ENCODE measurements at places on chromosomes 6 and 20. TPM values are rescaled to one million over a fixed set of nuclear protein-coding genes. Genes with fewer than 3 reads are reported as not detected.

DNA sequence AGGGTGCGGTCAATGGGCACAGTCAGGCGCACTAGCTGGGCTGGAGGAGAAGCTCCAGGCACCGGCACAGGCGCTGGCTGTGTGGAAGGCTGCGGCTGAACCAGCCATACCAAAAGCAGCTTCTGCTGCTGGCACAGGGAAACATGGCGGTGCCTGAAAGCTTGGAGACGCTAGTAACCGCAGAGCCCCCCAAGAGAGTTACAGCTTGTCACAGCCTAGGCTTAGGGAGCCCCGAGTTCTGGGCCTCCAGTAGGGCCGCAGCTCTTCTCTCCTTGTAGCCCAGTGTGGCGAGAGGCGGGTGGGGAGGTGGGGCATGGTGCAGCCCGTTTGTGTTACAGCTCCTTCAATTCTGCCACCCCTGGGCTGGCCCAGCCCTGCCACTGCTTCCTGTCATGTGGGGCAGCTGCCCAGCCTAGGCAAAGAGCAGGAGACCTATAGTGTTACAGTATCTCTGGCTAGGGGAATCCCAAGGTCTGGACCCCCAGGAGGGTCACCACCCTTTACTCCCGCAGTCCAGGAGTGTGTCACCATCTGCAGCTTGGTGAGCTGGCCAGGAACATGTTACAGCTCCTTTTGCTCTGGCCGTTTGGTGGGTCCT lies 58.6 kb upstream of the MANEA start:
- H3K27ac ChIP-seq: no peak overlapping the region
- DNase-seq: no peak
- no peaks in the 10 kb centered on the region for H3K27me3 ChIP-seq
- no peak overlapping the region for H3K4me3 ChIP-seq

The CRYBG1 gene
- total RNA-seq: 37.4 TPM

DNA sequence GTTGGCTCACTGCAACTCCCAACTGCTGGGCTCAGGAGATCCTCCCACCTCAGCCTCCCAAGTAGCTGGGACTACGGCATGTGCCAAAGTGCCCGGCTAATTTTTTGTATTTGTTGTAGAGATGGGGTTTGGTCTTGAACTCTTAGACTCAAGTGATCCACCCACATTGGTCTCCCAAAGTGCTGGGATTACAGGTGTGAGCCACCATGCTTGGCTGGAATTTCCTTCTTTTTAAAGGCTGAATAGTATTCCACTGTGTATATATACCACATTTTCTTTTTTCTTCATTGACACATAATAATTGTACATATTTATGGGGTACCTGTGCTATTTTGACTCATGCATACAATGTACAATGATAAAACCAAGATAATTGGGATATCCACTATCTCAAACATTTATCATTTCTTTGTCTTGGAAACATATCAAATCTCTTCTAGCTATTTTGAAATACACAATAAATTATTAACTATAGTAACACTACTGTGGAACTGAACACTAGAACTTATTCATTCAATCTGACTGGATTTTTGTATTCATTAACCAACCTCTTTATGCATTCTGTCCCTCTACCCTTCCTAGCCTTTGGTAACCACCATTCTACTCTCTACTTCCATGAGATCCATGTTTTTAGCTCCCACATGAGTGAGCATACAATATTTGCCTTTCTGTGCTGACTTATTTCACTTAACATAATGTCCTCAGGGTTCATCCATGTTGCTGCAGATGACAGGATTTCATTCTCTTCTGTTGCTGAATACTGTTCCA lies 7.8 kb downstream of the MDC1 start:
- no peaks in the 10 kb centered on the region for H3K27me3 ChIP-seq
- no peak overlapping the region for H3K4me3 ChIP-seq
- H3K4me1 ChIP-seq: peaks cover 33% of the 10 kb centered on the region
- no peak overlapping the region for H3K27ac ChIP-seq
- no peak for DNase-seq
- peaks cover 28% of the 10 kb centered on the region for H3K36me3 ChIP-seq

GRCh38 chr6:36160147-36160760 lies 29.9 kb downstream of the MAPK13 start:
- no peak for DNase-seq
- H3K27ac ChIP-seq: no peak overlapping the region
- H3K27me3 ChIP-seq: no peaks in the 10 kb centered on the region
- no peaks in the 10 kb centered on the region for H3K4me1 ChIP-seq
- peaks cover 6% of the 10 kb centered on the region for H3K36me3 ChIP-seq

DNA sequence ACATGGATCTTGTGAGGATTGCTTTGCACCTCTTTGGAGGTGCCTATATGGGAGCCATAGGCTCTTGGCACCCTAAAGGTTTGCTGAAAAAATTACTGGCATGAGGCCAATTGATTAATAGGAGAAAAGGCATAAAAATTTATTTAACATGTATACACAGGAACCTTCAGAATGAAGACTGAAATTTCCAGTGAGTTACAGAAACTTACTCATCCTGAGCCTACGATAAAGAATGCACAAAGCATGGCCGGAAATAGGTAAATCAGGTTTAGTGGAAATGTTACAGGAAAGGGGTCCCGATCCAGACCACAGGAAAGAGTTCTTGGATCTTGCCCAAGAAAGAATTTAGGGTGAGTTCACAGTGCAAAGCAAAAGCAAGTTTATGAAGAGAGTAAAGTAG lies 625.3 kb downstream of the MMUT start:
- no peak overlapping the region for H3K4me3 ChIP-seq
- H3K4me1 ChIP-seq: no peaks in the 10 kb centered on the region
- H3K36me3 ChIP-seq: no peaks in the 10 kb centered on the region

DNA sequence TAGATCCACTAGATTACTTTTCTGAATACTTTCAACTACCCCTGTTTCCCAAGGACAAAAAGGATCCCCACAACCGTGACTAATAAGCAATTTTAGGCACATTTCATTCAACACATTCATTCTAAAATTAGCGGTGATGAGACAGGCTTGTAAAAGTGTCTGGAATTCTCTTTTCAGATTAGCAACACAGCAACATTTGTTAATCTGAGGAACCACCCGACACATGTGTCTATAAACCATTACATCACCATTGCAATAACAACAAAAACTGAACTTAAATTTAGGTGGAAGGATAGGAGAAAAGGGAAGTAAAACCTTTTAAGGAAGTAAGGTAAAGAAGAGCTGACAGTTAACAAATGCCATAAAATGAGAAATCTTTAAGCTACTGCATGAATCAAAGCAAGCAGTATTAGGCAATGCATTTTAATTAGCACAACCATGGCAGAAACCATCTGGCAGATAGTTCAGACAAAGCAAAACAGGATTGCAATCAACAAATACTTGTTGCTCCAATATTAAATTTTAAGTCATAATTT lies 49.1 kb downstream of the MAP3K7 start:
- no peaks in the 10 kb centered on the region for H3K27me3 ChIP-seq
- H3K36me3 ChIP-seq: no peaks in the 10 kb centered on the region
- no peak overlapping the region for H3K27ac ChIP-seq
- no peaks in the 10 kb centered on the region for H3K4me1 ChIP-seq
- no peak overlapping the region for H3K4me3 ChIP-seq

DNA sequence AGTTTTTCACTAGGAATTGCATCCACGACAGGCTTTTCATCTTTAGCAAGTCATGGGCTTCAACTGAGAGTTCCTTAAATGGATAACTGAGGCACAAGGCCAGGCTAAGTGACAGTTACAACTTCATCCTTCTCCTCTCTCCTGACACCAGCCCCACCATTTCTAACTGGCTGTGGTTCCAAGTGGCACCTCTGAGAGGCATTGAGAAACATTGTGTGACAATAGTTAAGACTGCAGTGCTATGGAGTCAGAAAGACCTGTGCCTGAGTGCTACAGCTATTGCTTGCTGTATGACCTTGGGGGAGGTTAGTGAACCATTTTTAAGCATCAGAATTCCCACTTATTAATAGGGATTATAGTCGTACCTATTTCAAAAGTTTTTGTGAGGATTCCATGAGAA lies 26.2 kb upstream of the MLIP start:
- peaks cover 5% of the 10 kb centered on the region for H3K27me3 ChIP-seq
- no peak overlapping the region for H3K4me3 ChIP-seq
- no peaks in the 10 kb centered on the region for H3K4me1 ChIP-seq
- no peak overlapping the region for H3K27ac ChIP-seq
- no peak for DNase-seq

DNA sequence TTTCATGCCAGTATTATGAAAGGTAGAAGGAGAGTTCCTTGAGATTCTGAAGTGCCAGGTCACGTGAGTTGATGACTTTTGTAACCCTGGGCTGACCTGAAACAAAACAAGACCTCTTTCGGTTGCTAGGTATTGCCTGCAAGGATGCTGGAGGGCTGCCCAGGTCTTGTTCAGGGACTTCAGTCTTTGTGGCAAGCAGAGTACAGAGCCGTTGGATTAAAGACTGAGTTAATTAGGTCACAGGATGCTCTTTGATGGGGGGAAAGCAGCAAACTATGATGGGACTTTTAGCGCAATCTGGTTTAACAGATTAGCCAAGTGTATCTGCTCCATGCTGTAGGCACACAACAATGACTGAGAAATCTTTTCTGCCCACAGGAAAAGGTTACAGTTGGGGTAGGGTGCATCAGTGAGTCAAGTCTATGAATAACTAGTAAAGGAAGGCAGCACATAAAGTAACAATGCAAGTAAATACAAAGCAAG lies 12.8 kb upstream of the ELOVL5 start:
- H3K27ac ChIP-seq: peak overlapping the region; percentile 64
- H3K4me3 ChIP-seq: peak overlapping the region; percentile 73
- H3K36me3 ChIP-seq: no peaks in the 10 kb centered on the region
- peak; percentile 60 for DNase-seq

The VWA7 gene
- total RNA-seq: 3.4 TPM

- H3K27me3 ChIP-seq: no peaks in the 10 kb centered on the region
- H3K36me3 ChIP-seq: no peaks in the 10 kb centered on the region
- no peak for DNase-seq
- H3K27ac ChIP-seq: no peak overlapping the region
Observed at GRCh38 chr20:3572151-3572550, 91.0 kb downstream of the GFRA4 start.

DNA sequence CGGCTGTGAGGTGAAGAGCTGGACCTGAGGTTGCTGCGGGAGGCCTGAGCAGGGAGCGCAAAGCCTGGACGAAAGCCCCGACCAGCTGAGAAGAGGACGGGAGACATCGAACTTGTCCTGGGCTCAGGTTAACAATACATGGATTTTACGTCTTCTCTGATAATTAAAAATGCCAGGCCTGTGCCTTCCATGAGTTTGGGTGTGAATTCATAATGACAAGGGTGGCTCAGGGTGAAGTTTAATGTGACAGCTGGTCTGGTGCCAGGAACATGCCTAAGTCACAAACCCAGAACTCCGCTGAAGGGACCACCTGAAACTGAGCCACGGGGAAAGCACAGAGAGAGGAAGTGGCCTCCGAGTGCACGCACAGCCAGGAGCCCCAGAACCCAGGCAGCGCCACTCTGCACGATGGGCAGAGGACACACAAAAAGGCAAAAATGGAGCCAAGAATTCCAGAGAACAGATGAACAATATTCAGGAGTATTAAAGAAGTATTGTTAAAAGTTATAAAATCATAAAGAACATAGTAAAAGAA lies 150.1 kb upstream of the RPS6KA2 start:
- peaks cover 18% of the 10 kb centered on the region for H3K27me3 ChIP-seq
- H3K36me3 ChIP-seq: no peaks in the 10 kb centered on the region
- DNase-seq: no peak
- H3K4me1 ChIP-seq: peaks cover 5% of the 10 kb centered on the region
- H3K4me3 ChIP-seq: no peak overlapping the region

GRCh38 chr20:46433051-46433450 lies 26.6 kb upstream of the ELMO2 start:
- H3K36me3 ChIP-seq: no peaks in the 10 kb centered on the region
- H3K4me3 ChIP-seq: no peak overlapping the region
- H3K27ac ChIP-seq: no peak overlapping the region
- peaks cover 25% of the 10 kb centered on the region for H3K27me3 ChIP-seq
- no peaks in the 10 kb centered on the region for H3K4me1 ChIP-seq

- H3K36me3 ChIP-seq: no peaks in the 10 kb centered on the region
- H3K4me3 ChIP-seq: peak overlapping the region; percentile 36
- DNase-seq: peak; percentile 34
Observed at GRCh38 chr6:2448826-2449571, 203.6 kb upstream of the GMDS start.

GRCh38 chr20:61203320-61203719 lies 48.7 kb upstream of the CDH4 start:
- peaks cover 13% of the 10 kb centered on the region for H3K27me3 ChIP-seq
- no peak overlapping the region for H3K4me3 ChIP-seq
- no peak for DNase-seq
- H3K27ac ChIP-seq: no peak overlapping the region

DNA sequence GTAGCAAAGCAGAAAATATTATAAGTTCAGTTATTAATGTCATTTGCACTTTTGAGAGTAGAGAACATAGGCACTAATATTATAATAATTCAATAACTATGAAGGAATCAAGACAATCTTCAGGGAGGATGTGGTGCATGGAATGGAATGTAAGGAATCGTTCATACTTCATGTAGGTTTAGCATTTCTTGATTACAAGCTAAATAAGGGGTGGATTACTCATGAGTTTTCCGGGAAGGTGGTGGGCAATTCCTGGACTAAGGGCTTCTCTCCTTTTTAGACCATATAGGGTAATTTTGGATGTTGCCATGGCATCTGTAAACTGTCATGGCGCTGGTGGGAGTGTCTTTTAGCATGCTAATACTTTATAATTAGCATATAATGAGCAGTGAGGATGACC lies 9.1 kb upstream of the BTNL2 start:
- H3K36me3 ChIP-seq: no peaks in the 10 kb centered on the region
- H3K4me3 ChIP-seq: no peak overlapping the region
- peaks cover 13% of the 10 kb centered on the region for H3K4me1 ChIP-seq
- H3K27ac ChIP-seq: no peak overlapping the region

All from activated T-cell treated with anti-CD3 and anti-CD28 coated beads, Interleukin-2, amount 50 U/mL, for 72 hours (primary cell).